Stimulated activated CD4-positive, alpha-beta T cell treated with anti-CD3 and anti-CD28 coated beads, Interleukin-1b, Interleukin-23, amount 100 ng/mL, for 4 hours (primary cell): ENCODE measurements at places on chromosomes 7 and 10.

DNA sequence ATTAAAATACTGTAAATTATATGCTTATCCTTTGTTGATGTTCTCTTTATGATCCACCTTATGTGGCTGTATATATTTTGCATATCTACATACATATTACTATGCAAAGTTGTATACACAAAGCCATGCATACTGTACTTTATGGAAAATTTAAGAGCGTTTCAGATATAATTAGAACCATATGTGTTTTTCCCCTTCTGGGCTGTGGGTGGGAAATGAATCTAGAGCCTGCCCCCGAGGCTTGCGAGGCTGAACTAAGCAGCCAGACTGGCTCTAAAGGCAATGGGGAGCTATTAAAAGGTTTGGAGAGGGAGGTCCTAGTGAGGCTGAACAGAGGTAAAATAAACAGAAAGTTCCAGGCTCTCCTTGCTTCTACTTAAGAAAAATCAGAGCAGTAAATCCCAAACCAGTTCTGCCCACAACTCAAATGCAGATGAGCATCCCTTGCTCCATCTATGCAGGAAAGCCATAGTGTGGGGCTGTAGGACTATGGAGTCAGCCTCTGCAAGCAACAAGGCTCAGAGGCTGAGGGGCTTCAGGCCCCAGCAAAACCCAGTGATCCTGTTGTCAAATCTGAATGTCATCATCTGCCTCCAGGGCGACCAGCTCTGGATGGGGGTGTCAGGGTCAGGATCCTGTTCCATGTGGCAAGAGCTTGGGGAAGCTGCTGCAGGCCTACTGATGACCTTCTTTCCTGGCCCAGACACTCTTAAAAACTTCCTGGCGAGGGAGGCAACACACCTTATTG lies 14.1 kb upstream of the DDIT4 start:
- no peak for DNase-seq

GRCh38 chr7:150372271-150373048 lies 3.8 kb downstream of the REPIN1 start:
- DNase-seq = no peak

GRCh38 chr7:137880432-137880831 lies 33.7 kb upstream of the DGKI start:
- DNase-seq = no peak

DNA sequence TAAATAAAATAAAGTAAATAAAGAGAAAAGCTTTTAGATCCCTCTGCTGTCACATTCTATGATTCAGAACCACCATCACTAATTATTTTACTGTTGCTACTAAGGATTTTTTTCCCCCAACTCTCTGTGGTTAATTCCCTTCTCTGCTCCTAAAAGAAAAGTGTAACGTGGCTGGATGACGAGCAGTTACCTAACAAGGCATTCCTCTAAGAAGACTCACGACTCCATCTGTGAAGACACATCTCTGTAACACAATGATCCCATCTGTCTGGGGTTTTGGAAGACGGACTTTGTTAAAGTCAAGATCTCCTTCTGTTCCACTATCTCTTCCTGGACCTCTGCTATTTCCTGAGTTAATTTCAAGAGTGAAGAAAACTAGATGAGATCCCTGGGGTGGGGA lies 179.9 kb downstream of the SFMBT2 start:
- DNase-seq = no peak

- no peak for DNase-seq
These were observed 34.8 kb downstream of the LRRC18 start for GRCh38 chr10:48904861-48905260.

DNA sequence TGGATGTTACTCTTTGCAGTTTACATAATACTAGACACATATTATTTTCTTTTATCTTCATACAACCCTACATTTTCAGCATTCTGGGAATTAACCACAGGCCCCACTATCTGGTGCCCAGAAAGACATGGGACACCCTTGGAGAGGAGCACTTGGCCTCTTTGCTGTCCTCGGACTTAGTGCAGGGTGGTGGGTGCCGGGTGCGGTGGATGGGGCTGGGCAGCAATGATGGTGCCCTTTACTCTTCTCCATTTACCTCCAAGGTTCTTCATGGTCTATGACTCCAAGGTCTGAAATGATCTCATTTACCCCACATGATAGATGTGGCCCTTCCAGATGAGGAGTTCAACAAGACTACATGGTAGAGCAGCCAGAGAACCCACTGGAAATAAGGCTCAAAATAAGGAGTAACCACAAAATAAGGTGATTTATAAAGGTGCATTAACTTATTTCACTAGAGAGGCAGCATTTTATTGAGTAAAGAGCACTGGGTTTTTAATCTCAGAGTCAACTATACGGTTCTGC lies 56.2 kb upstream of the IGFBP3 start:
- no peak for DNase-seq

DNA sequence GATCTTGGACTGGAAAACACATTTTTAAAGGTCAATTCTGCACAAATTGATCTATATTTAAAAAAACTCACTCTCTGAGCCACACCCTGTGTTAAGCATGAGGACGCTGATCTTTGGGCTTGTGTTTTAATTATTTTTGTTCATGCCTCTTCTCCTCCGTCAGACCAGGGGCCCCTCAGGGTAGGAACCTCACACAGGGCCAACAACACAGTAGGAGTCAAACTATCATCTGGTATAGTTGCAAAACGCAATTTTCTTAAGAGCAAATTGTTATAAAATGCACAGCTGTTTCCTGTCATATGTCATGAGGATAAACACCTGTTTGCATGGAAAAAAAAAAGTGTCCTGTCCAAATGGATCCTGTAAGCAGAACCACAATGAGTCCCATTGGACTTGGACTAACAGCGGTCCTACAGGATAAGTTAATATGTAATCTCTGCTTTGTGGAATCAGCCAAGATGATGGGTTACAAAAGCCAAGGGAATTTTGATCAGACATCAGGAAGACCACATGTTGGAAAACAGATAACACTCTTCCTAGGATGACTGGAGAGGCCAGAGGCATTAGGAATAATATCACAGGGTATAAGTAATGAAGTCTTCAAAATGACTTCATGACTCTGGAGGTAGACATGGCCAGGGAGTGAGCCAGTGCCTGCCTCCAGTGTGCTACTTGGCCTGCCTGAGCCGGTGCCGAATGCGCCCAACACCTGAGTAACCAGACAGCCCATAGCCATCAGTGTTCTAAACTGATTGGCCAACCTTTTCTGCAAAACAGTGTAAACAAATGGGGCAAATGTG lies 184.9 kb upstream of the ADCY1 start:
- no peak for DNase-seq

- DNase-seq = no peak
These were observed 9.8 kb downstream of the PSMA2 start for GRCh38 chr7:42922017-42922753.

- DNase-seq = no peak
These were observed 6.2 kb downstream of the NET1 start for GRCh38 chr10:5418584-5418983.

DNA sequence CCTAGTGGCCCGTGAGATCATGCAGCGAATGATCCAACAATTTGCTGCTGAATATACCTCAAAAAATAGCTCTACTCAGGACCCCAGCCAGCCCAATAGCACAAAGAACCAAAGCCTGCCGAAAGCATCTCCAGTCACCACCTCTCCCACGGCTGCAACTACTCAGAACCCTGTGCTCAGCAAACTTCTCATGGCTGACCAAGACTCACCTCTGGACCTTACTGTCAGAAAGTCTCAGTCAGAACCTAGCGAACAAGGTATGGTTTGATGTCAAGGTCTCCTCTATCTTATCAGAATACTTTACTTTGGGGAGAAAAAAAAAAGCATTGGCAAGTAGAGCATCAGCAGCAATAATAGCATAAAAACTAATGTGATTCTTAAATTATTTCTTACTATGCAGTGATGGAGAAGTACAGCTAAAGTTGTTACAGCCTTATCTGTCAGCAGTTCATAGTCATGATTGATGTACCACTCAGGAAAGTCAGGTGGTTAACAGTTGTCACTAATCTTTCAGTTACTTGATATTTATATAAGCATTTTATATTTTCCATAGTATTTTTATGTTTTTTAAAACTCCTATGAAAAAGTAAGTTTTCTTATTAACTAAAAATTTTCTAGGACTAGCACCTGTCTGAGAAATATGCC lies 117.1 kb downstream of the LCOR start:
- no peak for DNase-seq

DNA sequence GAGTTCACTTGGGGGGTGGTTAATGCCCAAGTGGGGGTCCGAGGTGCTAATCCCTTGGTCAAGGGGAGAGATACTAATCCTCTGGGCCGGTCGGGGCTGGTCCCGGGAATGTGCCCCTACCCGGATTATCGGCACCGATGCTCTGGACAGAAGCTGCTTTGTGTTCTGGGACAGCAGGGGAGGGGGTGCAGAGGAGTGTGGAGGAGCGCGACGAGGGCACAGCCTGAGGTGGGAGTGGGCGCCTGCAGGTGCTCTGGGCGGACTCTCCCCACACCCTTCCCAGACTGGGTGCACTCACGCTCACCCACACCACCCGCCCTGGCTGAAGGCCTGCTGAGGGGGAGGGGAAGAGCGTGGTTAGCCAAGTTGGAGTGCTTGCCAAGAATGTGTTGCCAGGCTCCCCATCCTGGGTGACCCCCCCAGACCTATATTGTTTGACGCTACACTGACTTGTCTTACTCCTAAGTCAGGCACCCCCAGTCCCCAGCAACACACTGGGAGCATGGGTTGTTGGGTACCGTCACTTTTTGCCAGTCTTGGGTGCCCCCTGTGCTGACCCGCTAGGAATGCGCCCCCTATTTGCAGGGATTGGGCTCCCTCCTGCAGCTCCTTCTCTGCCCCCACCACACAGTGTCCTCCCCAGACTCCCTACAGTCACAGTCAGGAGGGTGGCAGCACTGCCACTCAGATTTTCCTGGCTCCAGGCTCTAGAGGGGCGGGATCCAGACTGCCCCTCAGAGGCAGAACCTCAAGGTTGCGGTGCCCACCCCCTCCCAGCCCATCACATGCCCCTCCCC lies 1.2 kb downstream of the SLC4A2 start:
- DNase-seq = no peak

GRCh38 chr10:90738885-90739284 lies 119.0 kb downstream of the HTR7 start:
- DNase-seq = no peak

DNA sequence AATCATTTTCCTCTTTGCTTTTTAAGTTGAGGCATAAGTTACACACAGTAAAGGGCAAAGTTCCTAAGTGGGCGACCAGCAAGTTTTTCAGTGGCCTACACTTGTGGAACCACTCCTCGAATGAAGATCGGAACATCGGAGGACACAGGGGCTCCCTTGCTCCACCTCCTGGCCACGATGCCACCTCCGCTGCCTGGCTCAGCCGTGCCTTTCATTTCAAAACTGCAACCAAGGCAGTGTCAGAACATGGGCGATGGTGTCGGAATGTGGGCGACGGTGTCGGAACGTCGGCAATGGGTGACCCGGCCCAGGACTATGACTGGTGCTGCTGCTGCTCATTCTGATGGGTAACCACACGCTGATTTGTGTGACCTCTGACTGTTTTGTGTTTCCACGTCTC lies 9.6 kb upstream of the VIPR2 start:
- DNase-seq = no peak

DNA sequence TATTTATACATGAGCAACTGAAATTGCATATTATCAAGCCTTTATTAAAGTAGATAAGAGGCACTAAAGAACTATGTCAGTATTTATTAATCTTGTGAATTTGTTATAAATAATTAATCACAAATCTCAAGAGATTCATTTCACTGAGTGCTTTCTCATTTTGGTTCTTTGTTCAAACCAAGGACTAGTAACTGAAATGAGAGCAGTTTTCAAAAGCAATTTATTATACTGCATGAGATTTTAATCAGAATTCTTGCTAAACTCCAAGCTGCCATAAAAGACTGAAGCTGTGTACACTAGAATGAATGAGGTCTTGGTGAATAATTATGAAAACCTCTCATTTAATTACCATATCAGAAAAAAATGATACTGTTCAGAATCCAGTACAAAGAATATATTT lies 224.8 kb upstream of the IMMP2L start:
- DNase-seq = no peak
